Retina (tissue), 1 donor: ENCODE measurements at places on chromosomes 6 and 20.
A peak's percentile ranks its signal among the peaks of the same experiment; 100 is the strongest.

GRCh38 chr6:8578006-8578405 lies 142.7 kb upstream of the SLC35B3 start:
- no peak for DNase-seq

DNA sequence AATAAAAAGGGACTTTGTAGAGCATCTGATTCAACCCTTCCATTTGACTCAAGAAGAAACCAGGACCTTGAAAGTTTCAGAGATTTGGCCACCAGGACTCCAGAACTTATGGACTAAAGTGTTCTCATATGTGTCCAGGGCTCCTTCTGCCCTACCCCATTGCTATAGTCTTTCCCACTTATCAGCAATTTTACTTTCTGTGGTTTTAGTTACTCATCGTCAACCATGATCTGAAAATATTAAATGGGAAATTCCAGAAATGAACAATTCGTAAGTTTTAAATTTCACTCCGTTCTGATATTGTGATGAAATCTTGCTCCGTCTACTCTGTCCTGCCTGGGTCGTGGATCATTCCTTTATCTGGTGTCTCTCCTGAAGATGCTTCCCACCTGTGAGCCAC lies 259.8 kb downstream of the PHACTR1 start:
- no peak for DNase-seq

- no peak for DNase-seq
Measured at GRCh38 chr6:80437801-80438200, 331.3 kb downstream of the BCKDHB start.

DNA sequence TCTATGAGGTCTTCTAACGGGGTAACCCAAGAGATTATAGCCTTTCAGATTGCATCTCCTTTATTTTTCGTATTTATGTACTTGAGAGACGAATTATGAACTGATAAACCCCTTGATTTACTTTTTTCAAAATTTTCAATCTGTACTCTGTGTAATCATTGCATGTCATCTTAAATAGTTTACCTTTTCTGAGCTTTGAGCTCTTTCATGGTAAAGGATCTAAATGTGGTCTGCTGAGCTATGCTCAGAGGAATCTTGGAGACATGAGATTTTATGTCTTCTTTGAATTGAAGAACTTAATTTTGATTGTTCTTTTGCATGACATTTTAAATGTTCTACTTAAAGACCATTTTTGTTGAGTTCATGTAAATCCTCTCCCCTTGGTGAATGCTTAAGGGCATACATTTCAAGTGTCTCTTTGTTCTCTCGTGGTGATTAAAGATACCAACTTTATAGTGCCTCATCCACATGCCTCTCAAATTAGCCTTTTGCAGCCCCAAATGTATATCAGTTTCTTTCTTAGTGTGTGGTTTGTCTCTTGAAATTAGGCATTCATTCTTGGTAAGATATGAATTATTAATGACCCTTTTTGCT lies 116.3 kb upstream of the SCGN start:
- no peak for DNase-seq

GRCh38 chr20:25643716-25644115 lies 19.9 kb upstream of the NANP start:
- DNase-seq: no peak

DNA sequence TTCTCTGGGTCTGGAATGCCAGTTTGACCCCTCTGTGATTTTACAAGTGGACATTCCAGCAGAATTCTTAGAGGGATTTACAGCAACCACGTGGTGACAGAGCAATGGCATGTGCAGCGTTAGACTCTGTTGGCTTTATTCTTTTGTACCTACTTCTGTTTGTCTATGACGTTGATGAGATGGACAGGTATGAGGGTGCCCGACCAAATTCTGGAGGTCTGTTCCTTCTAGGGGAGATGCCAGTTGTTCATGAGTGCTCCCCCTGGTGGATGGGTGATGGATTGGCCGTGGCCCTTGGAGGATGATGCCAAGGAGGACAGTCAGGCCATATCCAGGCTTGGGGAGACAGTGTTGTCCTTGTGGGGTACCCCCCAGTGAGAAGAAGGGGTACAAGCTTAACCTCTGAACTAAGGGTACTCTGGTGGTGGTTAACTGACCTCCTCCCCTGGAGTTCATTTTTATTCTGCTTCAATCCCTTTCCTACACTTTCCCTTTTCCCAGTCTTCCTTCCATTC lies 198.6 kb downstream of the DTNBP1 start:
- DNase-seq: no peak

- no peak for DNase-seq
Measured at GRCh38 chr6:1103945-1104623, 207.8 kb upstream of the FOXQ1 start.

DNA sequence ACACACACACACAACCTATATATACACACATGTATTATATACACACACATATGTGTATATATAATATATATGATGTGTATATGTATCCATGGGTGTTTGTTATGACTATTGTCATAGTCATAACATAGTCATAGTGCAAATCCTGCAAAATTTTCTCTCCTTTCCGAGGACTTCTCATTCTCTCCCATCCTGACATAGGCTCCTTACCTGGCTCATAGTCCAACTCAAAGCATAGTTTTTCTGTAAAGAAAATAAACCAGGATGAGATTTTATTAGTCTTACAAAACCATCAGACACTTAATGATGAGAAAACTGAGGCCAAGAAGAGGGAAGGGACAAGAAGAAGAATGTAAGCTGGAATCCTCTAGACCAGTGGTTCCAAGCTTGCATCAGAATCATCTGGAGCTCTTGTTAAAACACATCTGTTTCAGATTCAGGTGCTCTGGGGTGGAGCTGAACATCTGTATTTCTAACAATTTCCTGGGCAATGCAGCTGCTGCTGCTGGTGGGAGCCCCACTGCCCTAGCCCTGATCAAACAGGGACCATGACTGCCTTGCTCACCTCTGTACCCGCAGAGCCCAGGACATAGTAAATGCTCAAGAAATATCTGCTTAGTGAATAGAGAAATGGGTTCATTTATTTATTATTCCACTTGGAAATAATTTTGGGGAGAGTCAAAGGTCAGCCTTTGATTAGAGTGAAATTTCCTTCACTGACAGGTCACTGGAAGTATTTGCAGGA lies 5.3 kb downstream of the TRIM10 start:
- no peak for DNase-seq

DNA sequence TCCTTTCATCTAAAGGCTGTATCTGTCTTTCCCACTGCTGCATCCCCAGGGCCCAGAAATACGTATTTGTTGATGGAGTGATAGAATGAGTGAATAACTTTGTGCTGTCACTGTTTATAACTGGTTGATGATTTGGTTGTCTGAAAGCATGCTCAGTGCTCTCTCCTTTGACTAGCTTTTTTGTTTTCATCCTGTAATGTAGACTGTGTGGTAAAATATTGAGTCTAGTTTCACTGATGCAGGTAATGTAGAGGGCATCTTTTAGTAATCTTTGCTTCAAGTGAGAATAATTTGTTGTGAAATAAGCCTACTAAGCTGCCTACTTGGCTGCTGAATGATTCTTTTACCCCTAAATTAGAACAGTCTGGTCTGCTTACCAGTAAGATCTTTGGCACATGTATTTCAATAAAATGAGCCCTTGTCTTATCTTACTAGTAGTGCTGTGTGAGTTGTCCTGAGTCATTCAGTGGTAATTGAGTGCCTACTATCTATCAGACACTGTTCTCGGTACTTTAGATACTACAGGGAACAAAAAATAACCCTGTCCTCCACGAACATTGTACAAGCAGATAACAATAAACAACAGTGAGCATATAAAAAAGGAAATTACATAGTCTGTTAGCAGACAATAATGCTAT lies 39.9 kb downstream of the MAPK14 start:
- no peak for DNase-seq

GRCh38 chr6:155089746-155090145 lies 94.6 kb downstream of the TIAM2 start:
- DNase-seq: peak; percentile 18

DNA sequence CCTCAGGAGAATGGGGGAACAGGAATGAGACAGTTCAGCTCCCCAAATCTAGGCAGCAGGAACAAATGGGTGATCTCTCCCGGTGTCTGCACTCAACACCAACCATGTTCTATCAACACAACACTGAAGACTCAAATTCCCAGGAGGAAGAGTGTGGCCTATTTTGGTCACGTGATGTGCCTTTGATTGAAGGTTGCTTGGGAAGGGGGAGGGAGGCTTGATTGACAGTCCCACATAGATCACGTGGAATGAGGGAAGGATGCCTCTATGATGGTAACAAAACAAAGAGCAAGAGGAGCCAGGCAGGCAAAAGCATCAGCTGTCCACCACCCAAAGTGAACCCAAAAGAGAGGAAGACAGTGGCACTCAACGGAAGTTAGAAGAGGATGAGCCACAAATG lies 364.8 kb downstream of the KIF16B start:
- DNase-seq: no peak

- DNase-seq: no peak
Measured at GRCh38 chr6:138115201-138115600, 8.0 kb upstream of the PERP start.

DNA sequence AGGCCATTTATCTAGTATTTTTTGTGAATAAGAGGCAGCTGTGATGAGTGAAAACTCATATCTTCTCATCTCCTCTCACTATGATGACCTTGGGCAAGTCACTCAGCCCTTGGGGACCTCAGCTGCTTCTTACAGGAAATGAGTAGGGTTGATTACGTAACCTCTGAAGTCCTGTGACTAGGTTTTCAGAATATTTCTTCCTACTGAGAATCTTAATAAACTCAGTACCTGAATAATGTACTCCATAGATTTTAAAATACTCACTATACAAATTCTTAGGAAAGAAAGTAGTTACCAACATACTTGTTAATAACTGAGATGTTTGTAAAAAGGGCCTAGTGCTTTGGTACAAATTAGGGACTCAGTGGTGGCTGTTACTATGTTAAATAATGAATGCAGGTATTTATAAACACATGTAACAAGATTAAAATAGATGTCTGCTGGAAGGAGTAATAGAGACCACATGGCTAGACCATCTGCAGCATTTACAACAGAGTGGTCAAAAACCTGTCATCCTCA lies 60.9 kb downstream of the RPRD1B start:
- no peak for DNase-seq

DNA sequence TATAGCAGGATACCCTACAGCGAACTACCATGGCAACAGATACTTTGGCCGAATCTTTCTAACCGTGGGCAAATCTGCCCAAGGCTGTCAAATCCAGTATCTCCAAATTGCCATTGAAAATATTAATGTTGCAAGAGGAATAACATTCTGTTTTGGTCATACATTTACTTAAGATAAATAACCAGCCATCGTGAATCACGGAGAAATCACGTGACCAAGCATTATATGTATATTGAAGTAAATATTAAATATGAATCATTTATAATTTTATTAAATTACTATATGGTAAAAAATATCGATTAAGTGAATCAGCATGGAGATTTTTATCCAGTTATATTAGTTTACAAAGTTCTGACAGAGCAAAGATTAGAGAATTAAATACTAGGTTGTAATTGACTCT lies 714.6 kb upstream of the GJE1 start:
- no peak for DNase-seq

DNA sequence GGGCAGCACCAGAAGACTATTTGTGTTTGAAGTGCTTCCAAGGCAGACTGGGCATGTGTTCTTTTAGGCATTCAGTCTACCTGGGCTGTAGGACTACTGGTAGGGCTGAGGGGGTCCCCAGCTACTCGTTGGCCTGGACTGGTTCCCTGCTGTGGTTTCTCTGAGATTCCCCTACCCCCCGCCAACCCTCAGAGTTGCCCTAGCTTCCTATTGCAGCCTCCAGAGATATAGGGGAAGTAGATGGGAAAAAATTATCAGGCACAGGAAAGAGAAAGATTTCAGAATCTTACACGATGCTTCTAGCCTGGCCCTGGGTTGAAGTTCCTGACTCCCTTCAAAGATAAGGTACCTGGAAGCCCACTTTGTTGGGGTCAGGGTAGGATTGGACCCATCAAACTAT lies 22.5 kb downstream of the BRPF3 start:
- DNase-seq: no peak

- no peak for DNase-seq
Measured at GRCh38 chr6:19193624-19194023, 643.5 kb upstream of the ID4 start.

GRCh38 chr6:134609716-134610261 lies 291.9 kb upstream of the SGK1 start:
- DNase-seq: no peak

DNA sequence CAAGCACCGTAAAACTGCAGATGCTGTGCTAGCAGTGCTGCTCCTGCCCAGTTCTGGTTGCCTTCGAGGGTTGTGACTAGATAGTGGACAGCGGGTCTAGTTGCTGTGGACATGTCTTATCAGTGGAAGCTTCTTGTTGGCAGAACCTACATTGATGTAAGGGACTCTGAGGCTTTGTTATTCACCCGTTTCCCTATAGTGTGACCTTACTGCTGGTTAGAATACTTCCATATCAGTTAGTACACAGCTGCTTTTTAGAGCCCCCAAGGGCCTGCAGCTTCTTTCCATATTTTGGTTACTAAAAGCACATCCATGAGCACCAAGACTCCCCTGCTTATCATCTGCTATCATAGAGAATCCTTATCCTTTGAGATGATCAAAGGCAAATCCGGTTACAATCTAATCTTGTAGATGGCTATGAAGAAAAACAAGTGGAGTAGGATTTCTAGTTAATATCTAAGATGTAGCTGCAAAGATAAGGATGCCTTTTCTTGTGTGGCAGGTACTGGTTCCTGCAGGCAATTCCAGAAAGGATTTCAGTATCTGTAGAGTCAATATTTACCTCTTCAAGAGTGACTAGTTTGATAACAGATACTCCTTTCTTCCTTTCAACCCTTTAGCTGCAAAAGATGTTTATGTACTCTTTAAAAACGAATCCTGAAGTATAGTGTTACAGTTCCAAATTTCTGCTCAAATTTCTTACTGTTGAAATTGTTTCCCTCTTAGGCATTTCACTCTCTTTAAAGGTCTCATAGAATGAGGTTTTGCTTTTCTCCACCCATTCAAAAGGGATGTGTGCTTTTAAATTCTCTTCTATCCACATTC lies 163.6 kb downstream of the JARID2 start:
- no peak for DNase-seq

- no peak for DNase-seq
Measured at GRCh38 chr6:33586108-33586640, 6.1 kb upstream of the BAK1 start.

- peak; percentile 8 for DNase-seq
Measured at GRCh38 chr6:154872542-154873114, 122.5 kb upstream of the TIAM2 start.

DNA sequence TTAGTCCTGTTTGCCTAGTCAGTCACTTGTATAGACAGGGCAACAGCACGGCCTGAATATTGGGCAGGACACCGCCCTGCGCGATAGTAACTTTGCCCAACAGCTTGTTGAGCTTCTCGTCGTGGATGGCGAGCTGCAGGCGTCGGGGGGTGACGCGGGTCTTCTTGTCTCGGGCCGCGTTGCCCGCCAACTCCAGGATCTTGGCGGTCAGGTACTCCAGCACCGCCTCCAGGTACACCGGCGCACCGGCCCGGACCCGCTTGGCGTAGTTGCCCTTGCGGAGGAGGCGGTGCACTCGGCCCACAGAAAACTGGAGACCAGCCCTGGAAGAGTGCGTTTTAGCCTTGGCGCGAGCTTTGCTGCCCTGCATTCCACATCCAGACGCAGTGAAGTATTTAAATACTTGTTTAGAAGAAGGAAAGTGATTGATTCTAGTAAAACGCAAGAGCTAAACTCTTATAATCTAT lies 92.8 kb upstream of the BTN3A2 start:
- DNase-seq: peak; percentile 65
